GM23338 (cell line): ENCODE measurements at places on chromosomes 7 and 10.

- DNase-seq: no peak
Observed at GRCh38 chr10:31876652-31877352, 51.8 kb downstream of the ARHGAP12 start.

GRCh38 chr7:138465046-138465445 is 5.0 kb downstream of the TRIM24 start:
- no peak for DNase-seq

GRCh38 chr7:37304921-37305320 is 143.7 kb downstream of the ELMO1 start:
- no peak for DNase-seq

DNA sequence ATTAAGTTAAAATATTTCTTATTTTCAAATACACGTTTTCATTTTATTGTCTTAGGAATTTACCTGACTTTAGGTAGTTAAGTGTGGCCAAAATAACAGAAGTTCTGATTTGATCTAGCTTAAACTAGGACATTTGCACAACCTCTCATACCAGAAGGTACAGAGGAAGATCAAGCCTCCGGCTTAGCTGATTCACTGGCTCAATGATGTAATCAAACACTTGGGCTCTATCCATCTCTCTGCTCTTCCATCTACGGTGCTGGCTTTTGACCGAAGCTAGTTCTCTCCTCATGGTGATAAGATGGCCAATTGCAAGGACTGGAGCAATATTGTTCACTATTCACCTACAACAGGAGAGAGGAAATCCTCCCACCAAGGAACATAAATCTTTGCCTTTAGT is 12.2 kb upstream of the HYCC1 start:
- DNase-seq: no peak

DNA sequence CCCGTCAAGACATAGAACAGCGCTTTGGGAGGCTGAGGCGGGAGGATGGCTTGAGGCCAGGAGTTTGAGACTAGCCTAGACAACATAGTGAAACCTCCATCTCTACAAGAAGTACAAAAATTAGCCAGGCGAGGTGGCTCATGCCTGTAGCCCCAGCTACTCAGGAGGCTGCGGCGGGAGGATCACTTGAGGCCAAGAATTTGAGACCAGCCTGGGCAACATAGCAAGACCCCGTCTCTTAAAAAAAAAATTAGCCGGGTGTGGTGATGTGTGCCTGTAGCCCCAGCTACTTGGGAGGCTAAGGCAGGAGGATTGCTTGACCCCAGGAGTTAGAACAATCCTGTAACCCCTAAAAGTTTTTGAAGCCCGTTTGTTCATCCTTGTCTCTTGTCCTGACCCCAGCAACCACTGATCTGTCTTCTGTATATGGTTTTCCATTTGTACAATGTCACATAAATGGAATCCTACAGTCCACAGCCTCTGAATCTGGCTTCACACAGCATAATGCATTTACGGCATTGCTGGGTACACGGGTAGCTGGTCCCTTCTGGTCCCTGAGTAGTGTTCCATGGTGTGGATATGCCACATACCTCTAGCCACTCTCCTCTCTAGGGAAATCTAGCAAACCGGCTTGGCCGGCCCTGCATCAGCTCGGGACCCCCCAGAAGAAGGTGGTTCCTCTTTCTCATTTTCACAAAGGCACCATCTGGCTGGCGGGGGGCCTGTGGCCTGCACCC is 8.4 kb downstream of the GTF2IRD1 start:
- DNase-seq: no peak

DNA sequence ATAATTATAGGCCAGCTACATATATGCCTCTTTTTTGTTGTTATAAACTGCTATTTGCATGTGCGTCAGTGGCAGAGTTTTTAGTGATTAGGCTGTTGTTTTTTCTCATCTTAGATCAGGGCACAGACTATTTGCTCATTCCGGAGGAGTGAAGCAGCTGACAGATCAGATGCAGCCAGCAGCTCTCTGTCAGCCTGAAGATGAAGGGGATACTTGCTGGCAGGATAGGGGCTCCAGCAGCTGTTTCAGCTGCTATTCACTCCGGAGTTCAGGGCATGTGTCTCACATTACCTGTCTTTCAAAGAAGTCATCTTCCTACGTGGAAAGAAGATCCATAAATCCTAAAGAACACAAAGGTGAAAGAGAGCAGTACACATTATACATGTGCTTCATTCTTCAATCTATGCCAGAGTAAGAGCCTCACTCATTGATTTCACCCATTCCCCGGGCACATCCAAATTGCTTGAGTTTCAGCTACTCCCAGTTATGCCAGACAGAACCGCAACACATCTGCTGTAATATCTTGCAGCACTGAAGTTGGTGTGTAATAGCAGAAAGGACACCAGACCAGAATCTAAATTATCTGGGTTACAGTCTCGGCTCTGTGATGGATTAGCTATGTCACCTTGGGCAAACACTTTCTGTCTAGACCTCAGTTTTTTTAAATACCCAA is 182.8 kb upstream of the CHRM2 start:
- no peak for DNase-seq

- DNase-seq: no peak
Observed at GRCh38 chr7:127187740-127188139, 65.0 kb downstream of the GRM8 start.

GRCh38 chr10:101158459-101159058 is 27.5 kb downstream of the TLX1 start:
- DNase-seq: no peak

DNA sequence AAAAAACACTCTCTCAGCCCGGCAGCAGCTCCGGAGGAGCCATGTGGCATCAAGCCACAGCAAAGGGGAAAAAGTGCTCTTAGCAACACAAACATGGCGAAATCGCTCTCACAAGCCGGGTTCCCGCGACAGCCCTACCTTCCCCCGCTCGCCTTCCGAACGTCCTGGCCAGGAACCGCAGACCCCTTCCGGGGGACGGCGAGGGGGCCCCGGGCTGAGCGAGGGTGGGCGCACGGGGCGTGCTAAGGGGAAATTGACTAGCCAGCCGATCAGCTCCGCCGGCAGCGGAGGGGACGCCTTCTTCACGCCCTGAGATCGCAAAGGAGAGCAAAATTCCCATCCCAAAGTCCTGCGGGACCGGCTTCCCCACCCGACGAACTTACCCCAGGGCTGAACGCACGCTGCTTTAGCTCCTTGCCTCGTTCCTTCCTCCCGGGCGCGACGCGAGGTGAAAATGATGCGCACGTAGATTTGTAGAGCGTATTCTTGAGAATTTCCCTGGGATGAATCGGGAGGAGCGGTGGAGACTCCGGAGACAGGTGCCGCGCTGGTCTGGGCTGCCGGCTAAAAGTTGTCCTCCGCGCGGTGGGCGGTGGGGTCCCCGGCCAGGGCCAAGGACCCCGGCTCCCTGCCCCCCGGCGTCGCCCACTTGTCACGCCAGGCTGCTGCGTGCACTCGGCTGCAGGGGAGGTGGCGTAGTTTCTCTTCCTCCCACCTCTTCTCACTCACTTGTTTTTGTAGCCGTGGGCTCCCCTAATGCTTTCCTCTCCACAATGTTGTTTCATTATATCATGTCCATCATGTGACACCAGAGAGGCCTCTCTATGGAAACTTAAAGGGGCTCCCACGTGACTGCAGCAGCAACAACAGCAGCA is 220.1 kb upstream of the MKLN1 start:
- peak; percentile 72 for DNase-seq

- peak; percentile 44 for DNase-seq
Observed at GRCh38 chr7:47896809-47897423, 51.4 kb downstream of the PKD1L1 start.

DNA sequence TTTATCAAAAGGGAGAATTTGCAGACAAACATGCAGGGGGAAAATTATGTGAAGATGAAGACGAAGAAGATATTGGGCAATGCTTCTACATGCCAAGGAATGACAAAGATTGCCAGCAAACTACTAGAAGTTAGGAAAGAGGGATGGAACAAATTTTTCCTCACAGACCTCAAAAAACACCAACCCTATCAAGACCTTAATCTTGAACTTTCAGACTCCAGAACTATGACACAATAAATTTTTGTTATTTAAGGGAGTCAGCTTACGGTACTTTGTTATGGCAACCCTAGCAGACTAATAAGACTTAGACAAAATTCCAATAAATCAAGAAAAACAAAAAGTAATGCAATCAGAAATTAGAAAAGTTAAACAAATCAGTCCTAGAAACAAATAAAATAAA is 280.0 kb upstream of the GNAI1 start:
- DNase-seq: no peak

- no peak for DNase-seq
Observed at GRCh38 chr7:136386876-136387275, 409.7 kb upstream of the MTPN start.

GRCh38 chr7:100090527-100091410 is 2.0 kb downstream of the COPS6 start:
- no peak for DNase-seq

DNA sequence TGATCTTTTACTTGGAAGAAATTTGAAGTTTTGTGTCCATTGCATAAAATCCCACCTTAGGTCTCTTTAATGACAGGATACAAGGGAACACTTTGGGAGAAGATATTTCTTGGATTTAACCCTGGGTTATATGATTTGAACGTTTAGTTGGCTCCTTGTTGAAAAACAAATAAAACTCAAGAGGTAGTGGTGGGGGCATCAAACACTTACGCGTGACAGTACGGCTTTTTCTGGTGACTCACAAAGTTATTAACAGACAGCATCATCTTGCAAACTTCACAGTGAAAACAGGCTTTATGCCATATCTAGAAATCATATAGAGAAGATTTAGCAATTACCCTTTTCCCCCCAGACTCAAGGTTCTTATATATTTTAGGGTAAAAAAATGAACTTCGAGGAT is 699 bp downstream of the NRAP start:
- no peak for DNase-seq

GRCh38 chr10:117550076-117550475 is 7.5 kb downstream of the EMX2 start:
- DNase-seq: no peak

DNA sequence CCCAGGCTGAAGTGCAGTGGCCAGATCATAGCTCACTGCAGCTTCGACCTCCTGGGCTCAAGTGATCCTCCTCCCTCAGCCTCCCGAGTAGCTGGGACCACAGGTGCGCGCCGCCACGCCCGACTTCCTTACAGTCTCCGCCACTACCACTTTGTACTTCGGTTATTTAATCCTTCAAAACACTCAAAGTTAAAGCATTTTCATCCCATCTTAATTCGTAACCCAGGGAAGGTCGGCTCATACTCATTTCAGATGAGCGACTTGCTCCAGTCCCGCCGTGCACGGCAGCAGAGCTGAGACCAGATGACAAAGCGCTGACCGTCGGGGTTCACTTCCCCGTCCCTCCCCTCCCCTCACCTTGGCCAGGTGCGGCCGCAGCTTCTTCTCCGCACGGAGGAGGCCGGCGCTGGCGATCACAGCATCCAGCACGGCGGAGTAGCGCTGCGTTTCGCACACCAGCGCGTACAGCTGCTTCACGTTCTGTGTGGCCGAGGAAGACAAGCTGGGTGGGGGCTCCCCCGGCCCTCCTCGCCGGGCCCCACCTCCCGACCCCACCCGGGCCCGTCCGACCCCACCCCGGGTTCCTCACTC is 457 bp downstream of the NSUN5 start:
- DNase-seq: peak; percentile 47

- no peak for DNase-seq
Observed at GRCh38 chr7:157292258-157292657, 44.5 kb upstream of the DNAJB6 start.

- no peak for DNase-seq
Observed at GRCh38 chr10:5354068-5354467, 10.7 kb upstream of the UCN3 start.

DNA sequence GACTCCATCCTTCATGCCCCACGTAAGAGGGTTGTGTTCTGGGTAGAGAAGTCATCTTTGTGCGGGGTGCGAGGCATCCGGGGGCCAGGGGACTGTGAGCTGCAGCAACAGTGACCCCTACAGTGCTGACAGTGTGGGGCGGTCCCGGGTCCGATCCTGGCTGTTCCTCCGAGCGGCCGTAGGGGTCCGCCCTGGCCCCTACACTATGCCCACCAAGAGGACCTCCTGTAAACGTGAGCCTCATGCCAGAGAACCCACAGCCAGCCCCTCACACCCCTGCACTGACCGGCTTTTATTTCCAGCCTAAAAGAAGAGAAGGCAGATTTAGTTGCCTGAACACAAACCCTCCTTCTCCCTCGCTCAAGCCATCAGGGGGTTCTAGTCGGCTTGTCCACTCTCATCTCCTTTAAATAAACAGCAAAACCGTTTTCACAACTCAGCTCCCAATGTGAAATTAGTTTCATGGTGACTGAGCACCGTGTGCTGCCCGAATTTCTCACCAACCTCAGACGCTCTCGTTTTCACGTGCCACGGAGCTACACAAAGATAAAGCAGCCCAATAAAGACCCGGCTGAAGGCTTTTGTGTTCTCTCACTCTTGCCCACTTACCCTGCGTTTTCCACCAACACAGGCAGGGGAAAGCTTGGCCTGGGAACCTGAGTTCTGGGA is 588.6 kb downstream of the PTPRN2 start:
- no peak for DNase-seq
